Endodermal cell (in vitro differentiated cells): ENCODE measurements at places on chromosomes 12 and 14. TPM values are rescaled to one million over a fixed set of nuclear protein-coding genes. Genes with fewer than 3 reads are reported as not detected.

GRCh38 chr14:57380935-57381334 lies 9.5 kb upstream of the NAA30 start:
- DNase-seq: no peak

GRCh38 chr12:112881602-112882001 lies 25.2 kb upstream of the OAS1 start:
- peak; percentile 38 for DNase-seq

DNA sequence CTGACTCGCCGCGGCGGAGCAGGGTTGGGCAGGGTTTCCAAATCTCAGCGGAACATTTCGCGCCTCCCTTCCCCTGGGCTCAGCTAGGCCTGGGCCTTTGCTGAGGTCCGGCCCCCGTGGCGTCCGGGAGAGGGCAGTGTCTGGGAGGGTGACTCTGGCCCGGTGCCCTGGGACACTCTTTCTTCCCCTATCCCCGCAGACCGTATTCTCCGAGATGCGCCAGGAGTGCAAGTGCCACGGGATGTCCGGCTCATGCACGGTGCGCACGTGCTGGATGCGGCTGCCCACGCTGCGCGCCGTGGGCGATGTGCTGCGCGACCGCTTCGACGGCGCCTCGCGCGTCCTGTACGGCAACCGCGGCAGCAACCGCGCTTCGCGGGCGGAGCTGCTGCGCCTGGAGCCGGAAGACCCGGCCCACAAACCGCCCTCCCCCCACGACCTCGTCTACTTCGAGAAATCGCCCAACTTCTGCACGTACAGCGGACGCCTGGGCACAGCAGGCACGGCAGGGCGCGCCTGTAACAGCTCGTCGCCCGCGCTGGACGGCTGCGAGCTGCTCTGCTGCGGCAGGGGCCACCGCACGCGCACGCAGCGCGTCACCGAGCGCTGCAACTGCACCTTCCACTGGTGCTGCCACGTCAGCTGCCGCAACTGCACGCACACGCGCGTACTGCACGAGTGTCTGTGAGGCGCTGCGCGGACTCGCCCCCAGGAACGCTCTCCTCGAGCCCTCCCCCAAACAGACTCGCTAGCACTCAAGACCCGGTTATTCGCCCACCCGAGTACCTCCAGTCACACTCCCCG lies 3.0 kb downstream of the WNT1 start:
- peak; percentile 91 for DNase-seq

DNA sequence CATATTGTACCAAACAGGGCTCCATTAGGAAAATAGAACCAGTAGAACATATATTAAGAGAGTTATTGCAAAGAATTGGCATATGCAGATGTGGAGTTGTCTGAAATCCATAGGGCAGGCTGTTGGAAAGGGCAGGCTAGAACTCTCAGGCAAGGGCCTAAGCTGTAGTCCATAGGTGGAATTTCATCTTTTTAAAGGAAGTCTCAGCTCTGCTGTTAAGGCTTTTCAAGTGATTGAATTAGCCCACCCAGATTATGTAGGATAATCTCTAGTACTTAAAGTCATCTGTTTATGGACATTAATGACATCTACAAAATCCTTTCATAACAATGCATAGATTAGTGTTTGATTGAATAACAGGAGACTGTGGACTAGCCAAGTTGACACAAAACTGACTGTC lies 59.4 kb downstream of the RAD51B start:
- DNase-seq: no peak

Gene ZFHX2
- total RNA-seq: 12.8 and 13.2 TPM in 2 replicates

GRCh38 chr14:68076451-68076850 lies 256.9 kb downstream of the RAD51B start:
- no peak for DNase-seq

DNA sequence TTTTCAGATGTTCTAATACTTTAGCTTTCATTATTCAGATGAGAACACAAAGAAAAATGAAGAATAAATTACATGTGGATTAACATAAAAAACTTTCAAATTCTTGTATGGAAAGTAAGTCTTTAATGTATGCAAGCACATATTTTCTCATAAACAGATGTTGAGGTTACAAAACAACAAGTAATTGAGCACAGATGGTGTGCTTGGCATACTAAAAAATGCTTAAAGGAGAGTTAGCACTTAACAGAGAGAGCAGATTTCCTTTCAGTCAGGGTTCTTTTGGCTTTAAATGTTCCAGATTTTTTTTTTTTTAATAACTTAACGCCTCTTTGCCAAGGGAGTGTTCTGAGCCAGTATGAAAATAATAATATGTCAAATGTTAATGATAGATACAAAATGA lies 96.0 kb downstream of the RASSF9 start:
- DNase-seq: no peak

DNA sequence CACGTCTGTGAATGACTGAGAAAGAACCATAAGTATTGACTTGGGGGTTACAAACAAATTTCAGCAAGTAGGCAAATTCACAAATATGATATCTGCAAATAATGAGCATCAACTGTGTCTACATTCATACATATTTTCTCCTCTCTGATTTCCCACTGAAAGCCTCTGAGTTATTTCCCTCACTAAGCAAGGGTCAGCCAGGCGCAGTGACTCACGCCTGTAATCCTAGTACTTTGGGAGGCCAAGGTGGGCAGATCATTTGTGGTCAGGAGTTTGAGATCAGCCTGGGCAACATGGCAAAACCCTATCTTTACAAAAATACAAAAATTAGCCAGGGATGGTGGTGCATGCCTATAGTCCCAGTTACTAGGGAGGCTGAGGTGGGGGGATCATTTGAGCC lies 80.8 kb downstream of the SLC25A21 start:
- no peak for DNase-seq

Gene GOLGA5
- 41.1 to 52.6 TPM (median 51.4 TPM) in 3 replicates for total RNA-seq

- DNase-seq: no peak
Measured at GRCh38 chr12:26113181-26113654, 11.6 kb downstream of the BHLHE41 start.

- no peak for DNase-seq
Measured at GRCh38 chr14:79701371-79701770, 509.9 kb downstream of the DIO2 start.

DNA sequence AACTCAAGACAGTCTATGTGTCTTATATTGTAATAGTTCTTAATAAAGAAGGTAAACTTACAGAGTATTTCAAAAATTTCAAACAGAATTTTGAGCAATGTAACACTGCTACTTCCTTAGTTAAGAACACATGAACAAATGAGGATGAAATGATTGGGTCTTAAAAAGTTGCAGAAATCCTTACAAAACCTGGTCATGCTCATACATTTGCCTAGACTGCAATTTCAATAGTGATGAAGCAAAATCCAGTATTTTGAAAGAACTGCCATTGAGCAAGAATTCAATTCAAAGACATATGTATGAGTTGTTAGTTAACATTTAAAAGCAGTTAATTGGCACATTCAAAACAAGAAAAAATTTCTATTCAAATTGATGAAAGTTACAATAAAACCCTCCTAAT lies 17.8 kb upstream of the HIF1A start:
- DNase-seq: no peak

DNA sequence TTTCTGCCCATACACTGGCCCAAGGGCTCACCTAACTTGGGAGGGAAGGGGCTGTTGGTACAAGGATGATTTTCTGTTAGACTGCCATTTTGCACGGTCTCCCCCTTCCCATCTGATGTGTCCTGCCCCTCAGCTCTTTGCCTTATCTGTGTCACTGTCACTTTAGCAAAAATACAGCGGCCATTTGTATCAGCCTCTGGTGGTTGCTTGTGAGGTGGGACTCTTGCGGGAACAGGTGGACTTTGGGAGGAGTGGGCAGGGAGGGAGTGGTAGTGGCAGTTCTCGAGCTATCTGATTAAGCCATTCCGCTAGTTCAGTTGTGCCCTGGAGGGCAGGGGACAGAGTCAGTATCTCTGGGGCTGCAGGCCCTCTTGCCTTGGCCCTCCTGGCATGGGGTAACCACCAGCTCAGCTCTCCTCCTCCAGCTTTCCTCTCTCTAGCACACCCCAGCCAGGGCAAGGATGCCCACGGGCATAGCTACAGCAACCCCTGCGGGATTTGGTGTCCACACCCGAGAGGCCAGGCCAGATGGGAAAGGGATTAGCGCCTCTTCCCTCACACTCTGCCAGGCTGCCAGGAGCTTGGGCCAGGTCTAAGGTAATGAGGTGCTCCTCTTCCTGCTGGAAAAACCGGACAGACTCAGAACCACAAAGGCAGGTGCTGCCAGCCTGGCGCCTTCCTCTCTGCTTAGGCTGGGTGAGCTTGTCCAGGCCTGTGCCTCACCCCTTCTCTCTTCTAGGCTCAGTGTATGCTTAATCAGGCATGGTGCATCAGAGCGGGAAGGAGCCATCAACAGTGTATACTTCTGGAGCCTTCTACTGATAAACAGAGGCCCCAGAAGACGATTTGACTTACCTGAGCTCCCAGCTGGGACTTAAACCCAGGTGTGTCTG lies 8.7 kb downstream of the SLC48A1 start:
- DNase-seq: no peak

- DNase-seq: no peak
Measured at GRCh38 chr12:48947727-48948126, 9.6 kb downstream of the ARF3 start.

Gene SDR9C7
- 0.19 to 0.42 TPM in 2 of 3 replicates, not detected in the other for total RNA-seq

Gene C12orf60
- total RNA-seq: 2.5 and 3.3 TPM in 2 replicates

DNA sequence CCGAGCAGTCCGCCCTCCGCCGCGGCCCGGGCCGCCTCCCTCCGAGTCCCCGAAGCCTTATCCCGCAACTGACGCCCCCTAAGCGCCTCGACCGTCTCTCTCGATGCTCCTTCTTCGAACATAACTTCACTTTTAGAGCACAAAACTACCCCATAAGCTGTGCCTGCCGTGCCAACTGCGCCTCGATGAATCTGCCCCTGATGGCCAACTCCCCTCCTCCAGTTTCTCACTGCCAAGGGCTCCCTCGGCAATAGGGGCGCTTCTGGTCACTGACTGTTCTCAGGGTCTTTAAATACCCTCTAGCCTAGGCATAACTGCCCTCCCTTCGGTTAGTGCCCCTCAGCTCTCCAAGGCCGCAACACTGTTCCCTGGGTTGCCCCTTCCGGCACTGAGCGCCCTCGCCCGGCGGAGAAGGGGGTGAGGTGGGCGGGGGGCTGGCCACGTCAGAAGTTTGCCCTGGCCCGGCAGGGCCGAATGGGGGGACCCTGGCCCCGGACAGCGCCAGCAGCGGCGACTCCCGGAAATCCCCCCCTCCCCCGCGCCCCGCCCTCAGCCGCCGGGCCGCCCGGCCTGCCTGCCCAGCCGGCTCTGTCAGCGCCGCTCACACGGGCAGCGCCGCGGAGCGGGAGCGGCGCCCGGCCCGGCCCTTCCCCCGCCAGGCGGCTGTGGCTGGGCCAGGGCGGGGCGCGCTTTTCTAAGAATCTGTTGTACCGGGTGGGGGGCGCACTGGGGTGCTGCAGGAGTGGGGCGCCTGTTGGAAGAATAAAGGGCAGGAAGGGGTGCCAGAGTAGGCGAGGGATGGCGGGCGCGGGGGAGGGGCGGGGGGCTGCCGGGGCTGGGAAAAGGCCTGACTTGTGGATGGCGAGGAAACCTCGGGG lies 10.6 kb downstream of the RARG start:
- DNase-seq: peak; percentile 96

- no peak for DNase-seq
Measured at GRCh38 chr14:19799880-19800279, 3.7 kb upstream of the OR4N2 start.

Gene ST8SIA1
- 12.3 to 15.8 TPM (median 13.3 TPM) in 3 replicates for total RNA-seq

- DNase-seq: no peak
Measured at GRCh38 chr14:71726580-71727021, 205.6 kb upstream of the RGS6 start.

GRCh38 chr14:63710497-63710896 lies 17.4 kb downstream of the SGPP1 start:
- DNase-seq: no peak

DNA sequence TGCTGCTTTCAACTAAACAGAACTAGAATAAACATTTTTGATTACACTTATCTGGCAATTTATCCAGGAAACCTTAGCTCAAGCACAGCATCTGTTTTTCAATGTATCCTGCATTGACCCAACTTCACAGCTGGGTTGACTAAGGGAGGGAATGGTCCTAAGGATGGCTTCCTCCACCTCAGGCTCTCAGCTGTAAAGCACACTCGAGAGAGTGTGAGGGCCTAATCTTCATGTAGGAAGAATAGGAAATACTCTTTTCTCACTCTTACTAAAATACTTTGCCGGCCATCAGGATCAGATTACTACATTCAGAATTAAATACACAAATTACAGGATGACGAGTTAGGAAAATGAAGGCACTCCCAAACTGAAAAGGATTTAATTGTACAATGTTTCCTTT lies 7.2 kb downstream of the SETD3 start:
- no peak for DNase-seq

GRCh38 chr14:64795921-64796320 lies 83.8 kb downstream of the SPTB start:
- DNase-seq: no peak

GRCh38 chr14:101854366-101854765 lies 92.9 kb downstream of the PPP2R5C start:
- no peak for DNase-seq

DNA sequence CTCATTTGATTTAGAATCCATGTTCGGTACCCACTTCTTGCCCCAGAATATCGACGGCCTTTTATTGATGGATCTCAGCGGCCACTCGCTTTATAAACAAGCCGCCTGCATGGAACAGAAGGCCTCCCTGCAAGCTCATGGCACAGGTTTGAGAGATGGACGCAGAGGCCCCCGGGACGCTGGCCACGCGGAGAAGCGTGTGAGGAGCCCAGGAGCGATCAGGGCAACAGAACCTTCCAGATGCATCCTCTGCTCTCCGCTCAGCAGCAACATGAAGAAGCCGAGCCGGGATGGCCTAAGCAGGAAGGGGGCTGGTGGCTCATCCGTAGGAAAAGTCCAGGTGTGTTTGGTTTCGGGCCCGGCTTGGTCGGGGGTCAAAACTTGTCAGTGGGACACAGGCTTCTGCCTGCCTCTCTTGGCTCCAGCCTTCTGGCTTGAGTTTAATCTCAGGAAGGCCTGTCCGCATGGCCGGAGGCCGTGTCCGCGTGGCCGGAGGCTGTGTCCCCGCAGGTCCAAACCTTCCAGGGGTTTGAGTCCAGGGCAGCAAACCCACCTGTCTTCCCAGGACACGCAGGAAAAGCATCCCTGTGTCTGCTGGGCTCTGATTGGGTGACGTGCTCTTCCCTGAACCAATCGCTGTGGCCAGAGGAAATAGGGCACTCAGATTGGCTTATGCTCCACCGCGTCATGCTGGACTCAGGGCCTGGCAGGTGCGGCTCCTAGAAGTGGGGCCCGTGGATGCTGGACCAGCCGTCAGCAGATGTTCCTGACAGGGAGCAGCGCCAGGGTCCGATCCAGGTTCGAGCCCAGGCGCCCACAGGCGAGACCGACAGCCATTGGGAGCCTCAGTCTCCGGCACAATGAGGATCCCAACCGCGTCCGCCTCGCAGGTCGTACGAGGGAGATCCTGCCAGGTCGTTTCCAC lies 65.0 kb downstream of the GALNT9 start:
- DNase-seq: no peak
